Activated naive CD4-positive, alpha-beta T cell treated with anti-CD3 and anti-CD28 coated beads, Interleukin-2, amount 50 U/mL, for 72 hours (primary cell): ENCODE measurements at places on chromosomes 1 and 21. TPM values are rescaled to one million over a fixed set of nuclear protein-coding genes. Genes with fewer than 3 reads are reported as not detected.

Gene SRGAP2C
- 12.5 TPM for total RNA-seq

Gene HSD3B1
- total RNA-seq: not detected

- DNase-seq: no peak
Observed at GRCh38 chr21:44965251-44966022, 25.6 kb downstream of the SLX9 start.

- DNase-seq: no peak
Observed at GRCh38 chr21:26225046-26225445, 54.5 kb upstream of the APP start.

Gene PLA2G4A
- total RNA-seq: 0.09 TPM

DNA sequence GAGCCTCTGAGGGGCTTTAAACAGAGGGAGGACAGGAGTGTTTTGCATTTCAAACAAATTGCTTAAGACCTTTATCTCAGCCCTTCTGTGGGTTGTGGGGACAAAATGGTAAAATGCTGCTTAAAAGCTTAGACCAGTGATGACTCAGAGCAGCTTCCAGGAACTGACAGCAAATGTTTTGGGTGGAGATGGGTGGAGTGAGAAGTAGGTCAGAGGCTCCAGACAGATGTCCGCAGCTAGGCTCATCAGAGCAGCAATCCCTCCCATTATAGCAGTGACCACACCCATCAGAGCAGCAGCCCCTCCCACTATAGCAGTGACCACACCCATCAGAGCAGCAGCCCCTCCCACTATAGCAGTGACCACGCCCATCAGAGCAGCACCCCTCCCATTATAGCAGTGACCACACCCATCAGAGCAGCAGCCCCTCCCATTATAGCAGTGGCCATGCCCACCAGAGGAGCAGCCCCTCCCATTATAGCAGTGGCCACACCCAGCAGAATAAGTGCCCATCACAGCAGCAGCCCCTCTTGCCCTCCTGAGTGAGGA lies 532.2 kb downstream of the MATN1 start:
- DNase-seq: no peak

GRCh38 chr1:195064358-195064757 lies 1543.9 kb downstream of the KCNT2 start:
- no peak for DNase-seq

DNA sequence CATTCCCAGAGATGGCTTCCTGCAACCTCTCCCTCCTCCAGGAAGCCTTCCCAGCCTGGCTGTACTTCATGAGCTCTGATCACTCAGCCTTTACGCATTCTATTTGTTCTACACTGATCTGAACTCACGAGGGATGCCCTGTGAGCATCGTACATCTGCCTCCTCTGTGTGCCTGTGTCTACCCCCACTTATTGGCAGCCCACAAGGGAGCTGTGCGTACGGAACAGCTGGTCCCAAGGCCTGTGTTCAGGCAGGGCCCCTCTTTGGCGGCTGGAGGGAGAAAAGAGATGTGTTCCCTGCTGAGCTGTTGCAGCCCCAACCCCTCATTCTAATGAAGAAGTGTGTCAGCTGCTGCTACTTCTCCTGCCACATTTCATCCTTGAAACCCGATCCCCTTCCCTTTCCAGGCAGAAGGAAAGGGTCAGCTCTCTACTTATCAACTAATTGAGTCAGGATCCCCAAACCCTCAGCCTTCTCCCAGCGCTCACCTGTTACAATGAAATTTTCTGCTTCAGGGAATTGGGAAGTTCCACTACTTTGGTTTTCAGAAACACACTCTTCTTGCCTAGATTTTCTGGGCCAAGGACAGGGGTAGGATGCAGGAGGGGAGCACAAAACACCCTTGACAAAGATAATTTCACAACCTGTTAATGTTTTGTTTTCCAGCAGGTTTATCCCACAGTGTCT lies 3.2 kb downstream of the INKA2 start:
- DNase-seq: no peak

Gene SPRR2F
- not detected for total RNA-seq

Gene STYXL2
- total RNA-seq: not detected

DNA sequence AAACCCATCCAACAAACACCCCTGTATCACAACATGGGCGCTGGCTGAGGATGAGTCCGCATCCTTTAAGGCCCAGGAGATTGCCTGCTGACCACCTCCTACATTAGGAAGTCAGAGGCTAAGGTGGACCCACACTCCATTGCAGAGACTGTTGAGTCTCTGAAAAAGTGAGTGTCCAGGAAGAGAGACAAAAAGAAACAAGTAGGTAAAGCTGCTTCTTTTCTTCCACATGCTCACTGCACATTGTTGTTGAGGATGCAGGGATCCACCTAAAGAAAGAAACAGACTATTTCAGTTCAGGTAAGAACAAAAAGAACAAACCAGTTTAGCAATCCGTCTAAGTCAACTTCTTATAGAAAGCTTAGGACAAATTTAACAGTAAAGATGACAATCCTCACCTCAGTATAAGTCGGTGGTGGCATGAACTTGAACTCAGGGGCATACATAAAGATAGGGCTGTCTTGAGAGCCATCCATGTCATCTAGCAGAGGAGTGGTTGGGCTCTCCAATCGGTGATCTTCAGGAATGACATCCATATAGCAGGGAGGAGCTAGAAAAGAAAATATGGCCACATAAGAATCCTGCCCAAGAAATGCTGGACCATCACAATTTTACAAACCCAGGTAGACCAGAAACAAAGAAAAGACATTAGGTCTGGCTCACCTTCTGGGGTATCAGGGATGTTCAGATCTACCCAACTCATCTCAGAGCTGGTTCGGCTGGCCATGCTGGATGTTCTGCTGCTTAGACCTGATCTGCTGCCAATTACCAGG lies 2.6 kb downstream of the TXNIP start:
- no peak for DNase-seq
